ENCODE measurements at places on chromosomes 3 and 15. TPM values are rescaled to one million over a fixed set of nuclear protein-coding genes. Genes with fewer than 3 reads are reported as not detected.

DISP2 gene
- 0.08 TPM for polyA plus RNA-seq

ATXN7 gene
- 6.2 TPM for polyA plus RNA-seq

- H3K4me1 ChIP-seq = peaks cover 35% of the 10 kb centered on the region
- H3K4me3 ChIP-seq = peak overlapping the region; percentile 53
- no peaks in the 10 kb centered on the region for H3K36me3 ChIP-seq
- peak; percentile 90 for DNase-seq
Measured at GRCh38 chr3:194333212-194333980, 17.7 kb downstream of the CPN2 start.

DNA sequence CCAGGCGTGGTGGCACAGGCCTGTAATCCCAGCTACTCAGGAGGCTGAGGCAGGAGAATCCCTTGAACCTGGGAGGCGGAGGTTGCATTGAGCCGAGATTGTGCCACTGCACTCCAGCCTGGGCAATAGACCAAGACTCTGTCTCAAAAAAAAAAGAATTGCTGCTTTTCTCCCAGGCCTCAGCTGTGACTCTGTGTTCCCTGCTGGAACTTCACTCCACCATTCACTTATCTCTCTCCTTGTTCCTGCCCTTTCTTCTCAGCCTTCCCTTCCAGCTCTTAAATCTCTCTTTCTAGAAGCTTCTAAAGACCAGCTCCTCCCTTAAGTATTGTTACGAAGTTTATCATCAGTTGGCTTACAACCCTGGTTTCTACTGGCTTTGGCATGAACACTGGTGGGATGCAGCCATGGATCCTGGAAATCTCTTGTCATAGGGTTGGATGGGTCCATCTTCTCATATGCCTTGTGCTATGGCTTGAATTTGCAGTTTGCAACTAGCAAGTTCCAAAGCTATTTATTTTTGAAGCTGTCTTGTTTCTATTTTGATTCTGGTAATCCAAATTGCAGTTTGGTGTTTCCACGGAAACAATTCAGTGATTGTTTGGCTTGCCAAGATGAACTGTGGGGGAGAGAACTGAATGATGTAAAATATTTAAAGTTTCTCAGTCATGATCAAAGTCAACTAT is 10.5 kb downstream of the C3orf62 start:
- H3K27ac ChIP-seq = no peak overlapping the region
- H3K36me3 ChIP-seq = peaks cover 6% of the 10 kb centered on the region
